Smooth muscle cell of the umbilical artery (primary cell): ENCODE measurements at places on chromosomes 1 and 21. TPM values are rescaled to one million over a fixed set of nuclear protein-coding genes. Genes with fewer than 3 reads are reported as not detected.

The ECM1 gene
- total RNA-seq = 5.3 and 15.8 TPM in 2 replicates

The TSTD1 gene
- 10.7 and 17.8 TPM in 2 replicates for total RNA-seq

The TSSK3 gene
- total RNA-seq = 0.30 TPM in 1 of 2 replicates, not detected in the other

The KRTAP19-1 gene
- total RNA-seq = not detected in 2 replicates

The NHLH1 gene
- not detected in 2 replicates for total RNA-seq

The F13B gene
- not detected in 2 replicates for total RNA-seq

The CLDN17 gene
- total RNA-seq = not detected in 2 replicates

The GUCA2A gene
- total RNA-seq = not detected in 2 replicates

The TMEM61 gene
- total RNA-seq = not detected in 2 replicates

The TCHH gene
- not detected in 2 replicates for total RNA-seq

The RNPEP gene
- 81.7 and 89.0 TPM in 2 replicates for total RNA-seq

The NMNAT1 gene
- 17.5 and 21.6 TPM in 2 replicates for total RNA-seq

The TRMT13 gene
- 12.8 and 18.5 TPM in 2 replicates for total RNA-seq

The TFF3 gene
- not detected in 2 replicates for total RNA-seq

The BCL2L15 gene
- under 0.01 and 0.18 TPM in 2 replicates for total RNA-seq
